ENCODE measurements at places on chromosomes 16 and 17.
A peak's percentile ranks its signal among the peaks of the same experiment; 100 is the strongest.

DNA sequence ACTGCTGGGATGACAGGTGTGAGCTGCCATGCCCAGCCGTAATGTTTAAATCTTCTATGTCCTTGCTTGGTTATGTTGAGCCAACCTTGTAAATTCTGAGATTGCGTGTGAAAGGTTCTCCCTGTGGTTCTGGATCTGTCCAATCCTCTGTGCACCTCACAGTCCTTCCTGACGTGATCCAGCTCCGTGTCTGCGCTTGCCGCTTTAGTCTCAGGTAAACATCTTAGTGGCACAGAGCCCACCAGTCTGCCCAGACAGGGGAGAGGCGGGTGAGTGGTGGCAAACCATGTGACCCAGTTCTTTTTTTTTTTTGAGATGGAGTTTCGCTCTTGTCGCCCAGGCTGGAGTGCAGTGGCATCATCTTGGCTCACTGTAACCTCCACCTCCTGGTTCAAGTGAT, 13.9 kb downstream of the SLC25A10 start:
- DNase-seq, result no peak

- DNase-seq, result no peak
Observed at GRCh38 chr17:35147375-35147905, at the start of gene UNC45B. UNC45B (plus strand) TSS chr17:35147817; CDS start chr17:35148264, 447 bp downstream.

- no peak for DNase-seq
Observed at GRCh38 chr16:11056090-11056992, 112.0 kb downstream of the CLEC16A start.

GRCh38 chr17:65029605-65030336, 26.8 kb downstream of the GNA13 start:
- peak; percentile 77 for DNase-seq

- no peak for DNase-seq
Observed at GRCh38 chr16:70270176-70270575, 18.4 kb upstream of the EXOSC6 start.

DNA sequence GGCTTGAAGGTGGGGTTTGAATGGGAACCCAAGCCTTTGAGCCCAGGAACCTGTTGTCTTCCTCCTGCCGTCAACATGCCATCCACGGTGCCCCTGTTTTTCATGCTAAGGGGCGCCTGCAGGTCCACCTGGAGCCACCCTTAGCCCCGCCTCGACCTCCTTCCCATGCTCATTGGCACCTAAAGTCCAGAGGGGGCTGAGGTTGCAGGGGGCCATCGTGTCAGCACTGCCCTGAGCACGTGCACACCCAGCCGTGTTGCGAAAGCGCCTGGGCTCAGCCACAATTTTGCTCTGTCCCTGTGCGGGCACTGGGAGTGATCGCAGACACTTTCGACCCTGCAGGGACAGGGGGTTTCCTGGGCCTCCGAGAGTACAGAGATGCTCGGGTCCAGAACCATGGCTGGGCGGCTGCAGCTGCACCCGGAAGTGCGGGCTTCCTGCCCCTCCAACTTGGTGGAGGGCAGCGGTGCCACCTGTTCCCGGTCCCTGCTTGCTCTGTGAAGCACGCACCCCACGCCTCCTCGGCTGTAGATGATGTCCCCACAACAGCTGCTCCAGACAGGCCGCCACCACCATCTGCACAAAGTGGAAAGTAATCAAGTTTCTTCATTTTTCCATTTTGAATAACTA, 454.7 kb downstream of the CDH8 start:
- DNase-seq, result no peak

DNA sequence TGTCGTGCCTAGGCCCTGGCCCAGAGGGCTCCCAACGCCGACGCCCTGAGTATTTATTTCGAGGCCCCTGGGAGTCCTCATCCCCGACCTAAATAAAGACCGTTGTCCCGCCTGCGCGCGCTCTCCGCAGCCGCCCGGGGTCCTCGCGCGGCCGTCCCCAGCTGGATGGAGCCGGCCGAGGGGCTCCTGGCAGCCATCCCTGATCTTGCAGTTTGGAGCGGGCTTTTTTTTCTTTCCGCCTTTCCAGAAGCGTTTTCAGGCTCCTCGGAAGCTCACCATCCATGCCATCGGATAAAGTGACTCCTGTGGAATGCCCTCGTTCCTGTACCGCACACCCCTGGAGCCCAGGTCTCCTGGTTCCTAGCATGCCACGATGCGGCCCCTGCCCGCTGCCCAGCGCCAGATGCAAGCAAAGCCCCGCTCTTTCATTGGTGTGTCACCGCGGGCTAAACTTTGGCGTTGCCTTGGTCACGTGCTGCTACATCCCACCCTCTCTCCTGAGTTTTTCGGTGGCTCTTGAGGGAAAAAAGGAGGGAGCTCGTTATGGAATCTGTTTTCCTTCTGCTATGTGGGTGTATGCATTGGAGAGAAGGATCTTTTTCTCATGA, 716 bp downstream of the TMEM94 start:
- DNase-seq, result no peak

GRCh38 chr16:70252355-70252988, 732 bp upstream of the EXOSC6 start:
- no peak for DNase-seq

GRCh38 chr17:37737971-37738370, 6.9 kb downstream of the HNF1B start:
- DNase-seq, result no peak

- DNase-seq, result no peak
Observed at GRCh38 chr16:76441391-76441790, 164.2 kb downstream of the CNTNAP4 start.
